ENCODE measurements at places on chromosomes 16 and 17.
A peak's percentile ranks its signal among the peaks of the same experiment; 100 is the strongest.

GRCh38 chr16:55875273-55875672 lies at the start of gene CES5A:
Gene CES5A, minus strand, starts transcription at chr16:55875373. Its CDS starts 152 bp downstream, at chr16:55875221.
- DNase-seq, result no peak

GRCh38 chr16:27355610-27356009 lies 41.8 kb downstream of the IL4R start:
- no peak for DNase-seq

DNA sequence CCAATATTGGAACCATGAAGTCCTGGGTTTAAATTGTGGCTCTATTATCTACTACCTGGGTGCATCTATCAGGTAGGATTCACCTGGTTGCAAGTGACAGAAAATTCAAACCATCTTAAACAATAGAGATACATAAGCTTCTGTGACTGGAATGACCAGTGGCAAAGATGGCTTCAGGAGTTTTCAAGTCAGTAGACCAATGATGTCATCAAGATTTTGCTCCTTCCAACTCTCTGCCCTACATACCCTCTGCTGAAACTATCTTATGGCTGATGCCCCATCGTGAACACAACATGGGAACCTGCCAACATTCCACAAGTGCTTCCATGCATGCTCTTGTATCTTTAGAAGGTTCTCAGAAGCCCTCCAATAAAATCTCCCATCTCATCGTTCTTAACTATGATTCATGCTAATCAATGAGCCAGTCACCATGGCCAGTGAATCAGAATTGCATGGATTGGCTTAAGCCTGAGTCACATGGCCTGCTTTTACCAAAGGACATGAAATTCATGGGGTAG lies 180.9 kb downstream of the GRIN2A start:
- DNase-seq, result no peak

DNA sequence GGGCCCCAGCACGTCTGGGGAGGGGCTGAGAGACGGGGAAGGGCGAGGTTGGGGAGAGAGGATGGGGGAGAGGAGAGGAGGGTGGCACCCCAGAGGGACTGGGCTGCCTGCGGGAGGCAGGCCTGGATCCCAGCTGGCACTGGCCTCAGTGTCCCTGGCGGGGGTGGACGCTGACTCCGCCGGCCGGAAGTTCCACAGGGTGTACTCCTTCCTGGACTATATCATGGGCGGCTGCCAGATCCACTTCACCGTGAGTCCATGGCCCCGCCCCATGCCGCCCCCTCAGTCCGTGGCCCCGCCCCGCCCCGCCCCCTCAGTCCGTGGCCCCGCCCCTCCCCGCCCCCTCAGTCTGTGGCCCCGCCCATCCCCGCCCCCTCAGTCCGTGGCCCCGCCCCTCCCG lies 11.3 kb downstream of the CPNE7 start:
- DNase-seq, result no peak

DNA sequence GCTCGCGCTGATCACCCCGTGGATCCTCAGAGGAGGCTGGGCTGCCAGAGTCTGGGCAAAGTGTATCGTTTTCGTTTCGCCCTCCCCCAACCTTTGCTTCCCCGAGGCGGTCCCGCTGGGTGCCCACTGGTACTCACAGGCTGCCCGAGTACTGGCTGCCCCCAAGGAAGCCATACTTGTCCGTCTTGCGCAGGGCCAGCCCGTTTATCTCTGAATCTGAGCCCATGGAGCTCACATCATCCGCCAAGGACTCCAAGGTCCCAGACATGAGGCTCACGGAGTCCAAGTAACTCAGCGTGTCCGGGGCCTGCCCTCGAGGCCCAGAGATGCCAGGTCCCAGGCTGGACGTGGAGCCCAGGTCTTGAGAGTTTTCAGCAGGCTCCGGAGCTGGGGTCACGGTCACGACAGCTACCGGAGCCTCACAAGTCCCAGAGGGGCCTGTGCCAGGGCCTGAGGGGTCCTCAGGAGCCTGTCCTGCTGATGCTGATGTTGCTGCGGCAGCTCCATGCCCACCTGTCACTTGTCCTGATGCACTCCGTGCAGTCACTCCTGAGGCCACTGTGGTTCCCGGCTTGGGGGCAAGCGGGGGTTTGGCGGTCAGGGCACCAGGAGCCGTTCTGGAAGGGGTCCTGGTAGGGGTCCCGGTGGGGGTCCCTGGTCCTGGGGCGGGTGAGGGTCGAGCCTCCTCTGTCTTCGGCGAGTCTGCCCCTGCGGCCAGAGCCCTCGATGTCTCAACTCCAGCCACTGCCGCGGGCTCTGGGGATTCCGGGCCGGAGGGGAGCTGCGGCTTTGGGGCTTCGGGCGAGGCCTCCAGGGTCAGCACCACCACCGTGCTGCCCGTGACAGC lies 980 bp downstream of the TBC1D10B start:
- no peak for DNase-seq

- peak; percentile 41 for DNase-seq
These were observed 4.6 kb downstream of the ZSCAN10 start for GRCh38 chr16:3094289-3095027.

GRCh38 chr17:7684851-7685532 lies 2.3 kb downstream of the TP53 start:
- DNase-seq, result no peak

DNA sequence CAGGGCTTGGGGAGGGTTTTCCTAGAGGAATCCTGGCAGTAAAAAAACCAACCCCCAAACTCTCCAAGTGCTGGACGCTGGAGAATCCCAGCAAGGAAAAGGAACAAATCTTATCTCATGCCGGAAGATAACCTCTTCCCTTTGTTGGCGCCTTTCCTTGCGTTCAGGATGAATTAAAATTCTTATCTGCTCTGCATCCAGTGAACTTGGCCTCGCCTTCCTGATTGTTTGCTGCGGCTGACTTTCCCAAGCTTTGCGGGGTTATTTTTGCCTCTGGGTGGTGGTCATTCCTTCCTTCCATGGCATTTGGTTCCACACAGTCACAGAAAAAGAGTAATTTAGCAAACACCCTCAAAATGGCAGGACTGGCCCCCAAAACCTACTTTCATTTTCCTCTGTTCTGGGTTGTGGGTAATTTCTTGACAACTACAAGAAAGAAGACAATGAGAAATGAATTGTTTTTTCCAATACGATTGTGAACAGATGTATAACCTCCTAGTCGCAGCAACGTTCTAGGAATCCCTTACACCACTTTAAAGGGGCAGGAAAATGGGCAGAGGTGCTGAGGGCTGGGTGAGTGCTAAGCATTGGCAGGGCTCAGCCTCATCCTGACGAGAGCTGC lies 77.8 kb downstream of the MRC2 start:
- DNase-seq, result no peak

GRCh38 chr17:284676-285355 lies 67.8 kb downstream of the RPH3AL start:
- DNase-seq, result no peak

DNA sequence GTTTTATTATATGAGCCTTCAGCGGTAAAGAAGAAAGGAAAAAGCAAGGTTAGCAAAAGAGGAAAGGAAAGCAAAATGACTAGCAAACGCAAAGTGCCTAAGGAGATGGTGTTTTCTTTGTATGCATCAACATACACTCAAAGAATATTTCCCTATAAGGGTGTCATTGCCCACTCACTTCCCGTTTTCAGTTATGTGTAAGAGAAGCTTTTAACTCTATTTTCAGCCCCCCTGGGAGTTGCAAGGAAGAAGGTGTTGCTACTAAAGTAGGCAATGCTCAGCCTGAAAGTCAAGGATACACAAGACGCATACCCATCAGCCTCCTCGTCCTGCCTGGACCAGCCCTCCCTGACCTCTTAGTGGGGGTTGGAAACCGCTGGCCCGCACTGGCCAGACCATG lies 267.7 kb upstream of the ZFHX3 start:
- DNase-seq, result no peak

DNA sequence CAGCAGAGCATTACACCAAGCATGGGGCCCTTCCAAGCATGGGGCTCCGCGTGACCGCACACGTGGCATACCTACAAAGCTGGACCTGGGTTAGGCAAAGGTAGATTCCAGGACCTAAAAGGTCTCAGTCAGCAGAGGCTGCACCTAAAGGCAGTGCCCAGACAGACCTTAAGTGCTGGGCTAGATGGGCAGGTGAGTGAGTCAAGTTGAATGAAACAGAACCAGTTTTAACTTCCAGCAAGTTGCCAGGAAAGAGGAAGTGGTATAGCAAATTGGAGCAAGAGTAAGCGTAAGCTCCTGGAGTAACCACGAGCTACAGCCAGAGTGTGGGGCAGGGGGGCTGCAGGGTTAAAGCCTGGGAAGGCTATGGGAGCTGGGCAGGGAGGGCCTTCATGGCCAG lies 49.5 kb downstream of the SRCIN1 start:
- no peak for DNase-seq

GRCh38 chr17:27217631-27218030 lies 76.3 kb upstream of the WSB1 start:
- no peak for DNase-seq

GRCh38 chr17:77291591-77292386 lies 151.0 kb downstream of the SEC14L1 start:
- DNase-seq, result no peak

DNA sequence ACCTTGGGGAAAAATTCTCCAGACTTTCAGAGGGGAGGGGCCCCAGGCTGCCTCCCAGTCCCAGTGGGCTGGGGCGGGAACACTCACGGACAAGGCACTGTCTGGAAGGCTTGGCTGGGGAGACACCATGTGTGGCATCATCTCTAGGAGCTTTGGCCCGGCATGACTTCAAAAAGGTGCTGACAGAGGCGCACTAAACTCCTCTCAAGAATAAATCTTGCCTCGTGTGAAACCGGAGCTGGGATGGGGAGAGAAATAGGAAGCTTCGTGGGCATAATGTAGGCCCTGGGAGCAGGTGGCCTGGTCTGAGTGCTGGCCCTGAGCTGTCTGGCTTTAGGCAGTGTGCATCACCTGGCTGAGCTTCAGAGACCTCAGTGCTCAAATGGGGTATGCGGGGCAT lies 5.7 kb downstream of the WSCD1 start:
- DNase-seq, result no peak

GRCh38 chr16:23499801-23500200 lies 10.5 kb downstream of the GGA2 start:
- no peak for DNase-seq

DNA sequence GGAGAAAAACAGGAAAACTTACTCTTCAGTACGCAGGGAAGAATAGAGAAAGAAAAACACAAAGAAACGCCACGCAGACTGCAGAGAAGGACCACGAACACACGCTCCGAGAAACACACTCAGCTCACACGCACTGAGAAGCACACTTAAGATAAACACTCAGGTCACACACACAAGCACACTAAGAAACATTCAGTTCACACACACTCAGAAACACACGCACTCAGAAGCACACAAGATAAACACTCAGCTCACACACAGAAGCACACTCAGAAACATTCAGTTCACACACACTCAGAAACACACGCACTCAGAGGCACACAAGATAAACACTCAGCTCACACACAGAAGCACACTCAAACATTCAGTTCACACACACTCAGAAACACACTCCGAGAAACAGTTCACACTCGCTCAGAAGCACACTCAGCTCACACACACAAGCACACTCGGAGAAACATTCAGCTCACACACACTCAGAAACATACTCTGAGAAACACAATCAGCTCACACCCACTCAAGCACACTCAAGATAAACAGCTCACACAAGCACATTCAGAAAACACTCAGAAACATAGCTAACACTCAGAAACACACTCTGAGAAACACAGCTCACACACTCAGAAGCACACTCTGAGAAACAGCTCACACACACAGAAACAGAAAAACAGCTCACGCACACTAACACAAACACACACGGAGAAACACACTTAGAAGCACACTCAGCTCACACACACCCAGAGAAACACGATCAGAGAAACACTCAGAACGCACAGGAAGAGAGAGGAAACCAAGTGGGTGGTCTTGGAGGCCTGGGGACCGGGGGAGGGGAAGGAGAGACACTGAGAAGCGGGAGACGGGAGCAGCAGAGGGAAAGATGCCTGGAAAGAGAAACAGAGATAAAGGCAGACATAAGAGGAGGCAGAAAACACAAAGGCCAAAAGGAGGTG lies 908 bp downstream of the TMEM98 start:
- DNase-seq, result no peak

DNA sequence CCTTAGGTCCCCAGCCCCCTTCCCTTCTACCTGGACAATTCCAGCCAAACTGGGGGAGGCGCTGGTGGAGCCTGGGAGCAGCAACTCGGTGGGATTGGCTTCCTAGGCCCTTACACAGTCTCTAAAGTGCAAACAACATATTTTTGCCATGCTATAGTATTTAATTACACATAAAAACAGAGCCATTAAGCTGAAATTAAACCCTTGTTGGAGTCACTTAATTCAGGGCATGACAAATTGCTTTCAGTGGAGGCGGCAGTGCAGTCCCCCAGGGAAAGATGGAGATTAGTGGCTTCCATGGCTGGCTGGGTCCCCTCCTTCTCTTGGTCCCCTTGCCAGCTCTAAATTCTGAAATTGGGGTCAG lies 17.3 kb downstream of the IGFBP4 start:
- DNase-seq, result no peak

DNA sequence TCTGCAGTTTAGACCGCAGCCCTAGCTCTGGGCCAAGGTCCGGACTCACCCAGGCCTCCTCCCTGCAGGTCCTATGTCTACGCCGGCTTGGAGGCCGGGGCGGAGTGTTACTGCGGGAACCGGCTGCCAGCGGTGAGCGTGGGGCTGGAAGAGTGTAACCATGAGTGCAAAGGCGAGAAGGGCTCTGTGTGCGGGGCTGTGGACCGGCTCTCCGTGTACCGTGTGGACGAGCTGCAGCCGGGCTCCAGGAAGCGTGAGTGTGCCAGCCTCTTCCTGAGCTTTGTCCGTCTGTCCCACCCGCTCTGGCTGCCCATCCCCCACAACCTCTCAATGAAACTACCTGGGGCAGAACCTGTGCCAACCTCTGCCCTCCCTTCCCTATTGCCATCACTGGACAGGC lies 20.1 kb downstream of the WSCD1 start:
- no peak for DNase-seq

DNA sequence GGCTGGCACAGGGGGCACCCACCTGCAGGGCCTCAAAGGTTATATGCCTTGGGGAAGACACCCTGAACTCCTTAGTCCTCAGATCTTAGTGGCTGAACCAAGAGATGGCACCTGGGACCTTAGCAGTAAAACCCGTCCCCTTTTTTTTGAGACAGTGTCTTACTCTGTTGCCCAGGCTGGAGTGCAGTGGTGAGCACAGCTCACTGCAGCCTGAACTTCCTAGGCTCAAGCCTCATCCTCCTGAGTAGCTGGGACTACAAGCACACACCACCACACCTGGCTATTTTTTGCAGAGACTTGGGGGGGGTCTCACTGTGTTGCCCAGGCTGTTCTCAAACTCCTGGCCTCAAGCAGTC lies 237.2 kb downstream of the MRTFB start:
- DNase-seq, result no peak

DNA sequence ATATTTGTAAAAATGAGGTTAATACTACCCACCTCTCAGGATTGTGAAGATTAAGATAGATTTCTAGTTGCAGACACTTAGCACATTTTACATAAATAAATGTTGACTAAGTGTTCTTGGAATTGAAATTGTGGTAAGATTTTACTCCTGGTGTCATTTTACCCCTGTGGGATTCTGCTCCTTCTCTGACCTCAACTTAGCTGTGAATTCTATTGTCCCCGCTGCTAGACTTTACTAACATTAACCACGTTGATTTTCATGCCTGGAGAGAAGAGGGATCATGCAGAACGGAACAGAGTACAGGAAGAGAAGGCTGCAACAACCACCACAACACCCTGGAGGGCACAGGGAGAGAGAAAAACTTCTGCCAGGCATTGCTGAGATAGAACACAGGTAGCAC lies 2.1 kb upstream of the TOM1L1 start:
- no peak for DNase-seq

- DNase-seq, result no peak
These were observed 6.9 kb downstream of the MRM1 start for GRCh38 chr17:36608280-36608679.
